ENCODE measurements at places on chromosomes 4 and X. TPM values are rescaled to one million over a fixed set of nuclear protein-coding genes. Genes with fewer than 3 reads are reported as not detected.

- H3K36me3 ChIP-seq: no peaks in the 10 kb centered on the region
- H3K4me3 ChIP-seq: no peak overlapping the region
- no peaks in the 10 kb centered on the region for H3K27me3 ChIP-seq
- DNase-seq: no peak
These were observed 329.0 kb downstream of the NAF1 start for GRCh38 chr4:162837679-162838078.

SLC7A11 gene
- total RNA-seq: 2.1 TPM

GRCh38 chr4:47390428-47391125 lies 72.9 kb downstream of the COMMD8 start:
- no peaks in the 10 kb centered on the region for H3K27me3 ChIP-seq
- no peak overlapping the region for H3K27ac ChIP-seq
- no peaks in the 10 kb centered on the region for H3K4me1 ChIP-seq
- no peak overlapping the region for H3K4me3 ChIP-seq
- no peaks in the 10 kb centered on the region for H3K36me3 ChIP-seq
- no peak for DNase-seq

SLC26A1 gene
- total RNA-seq: not detected

SPINK2 gene
- not detected for total RNA-seq

- no peak for DNase-seq
- H3K4me1 ChIP-seq: peaks cover 6% of the 10 kb centered on the region
- no peak overlapping the region for H3K27ac ChIP-seq
- no peaks in the 10 kb centered on the region for H3K36me3 ChIP-seq
These were observed 74.3 kb upstream of the IGFBP7 start for GRCh38 chr4:57184378-57185029.

SSR4 gene
- 177 TPM for total RNA-seq

GRCh38 chrX:11663875-11664210 lies 1.9 kb downstream of the ARHGAP6 start:
- peak overlapping the region; percentile 64 for H3K4me3 ChIP-seq
- H3K36me3 ChIP-seq: no peaks in the 10 kb centered on the region
- H3K27me3 ChIP-seq: no peaks in the 10 kb centered on the region
- peak; percentile 23 for DNase-seq
- H3K4me1 ChIP-seq: no peaks in the 10 kb centered on the region

DNA sequence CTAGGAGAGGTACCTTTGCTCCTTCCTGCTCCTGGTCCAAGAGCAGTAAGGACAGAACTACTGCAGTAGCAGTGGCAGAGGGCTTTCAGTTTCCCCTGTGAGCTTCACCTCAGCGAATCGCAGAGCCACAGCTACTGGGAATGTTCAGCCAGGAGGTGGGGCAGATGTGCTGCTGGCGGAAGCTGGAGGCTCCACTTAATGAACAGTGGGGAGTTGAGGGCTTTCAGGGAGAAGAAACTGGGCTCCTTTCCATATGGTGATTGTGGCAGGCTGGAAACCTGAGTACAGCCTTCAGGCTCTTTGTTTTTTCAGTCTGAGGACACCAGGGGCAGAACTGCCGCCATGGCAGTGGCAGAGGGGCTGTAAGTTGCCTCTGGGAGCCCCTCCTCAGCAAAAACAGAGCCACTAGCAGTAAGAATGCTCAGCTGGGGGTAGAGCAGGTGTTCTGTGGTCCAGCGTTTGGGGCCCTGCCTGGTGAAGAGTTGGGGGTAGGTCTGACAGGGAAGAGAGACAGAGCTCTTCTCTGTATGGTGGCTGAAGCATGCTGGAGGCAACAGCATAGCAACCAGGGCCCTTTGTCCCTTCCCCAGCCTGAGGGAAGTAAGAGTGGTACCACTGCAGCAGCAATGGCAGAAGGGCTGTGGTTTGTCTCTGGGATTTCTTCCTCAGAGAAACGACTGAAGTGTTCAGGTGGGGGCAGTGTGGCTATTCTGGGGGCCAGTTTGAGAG lies 106.0 kb upstream of the GRXCR1 start:
- no peaks in the 10 kb centered on the region for H3K4me1 ChIP-seq
- DNase-seq: no peak
- no peak overlapping the region for H3K4me3 ChIP-seq
- H3K27ac ChIP-seq: no peak overlapping the region
- no peaks in the 10 kb centered on the region for H3K27me3 ChIP-seq

GRCh38 chr4:105714071-105714521 lies 5.5 kb downstream of the GSTCD start:
- no peak overlapping the region for H3K4me3 ChIP-seq
- H3K27me3 ChIP-seq: no peaks in the 10 kb centered on the region
- H3K36me3 ChIP-seq: peaks cover 2% of the 10 kb centered on the region
- H3K27ac ChIP-seq: no peak overlapping the region
- peaks cover 10% of the 10 kb centered on the region for H3K4me1 ChIP-seq

DNA sequence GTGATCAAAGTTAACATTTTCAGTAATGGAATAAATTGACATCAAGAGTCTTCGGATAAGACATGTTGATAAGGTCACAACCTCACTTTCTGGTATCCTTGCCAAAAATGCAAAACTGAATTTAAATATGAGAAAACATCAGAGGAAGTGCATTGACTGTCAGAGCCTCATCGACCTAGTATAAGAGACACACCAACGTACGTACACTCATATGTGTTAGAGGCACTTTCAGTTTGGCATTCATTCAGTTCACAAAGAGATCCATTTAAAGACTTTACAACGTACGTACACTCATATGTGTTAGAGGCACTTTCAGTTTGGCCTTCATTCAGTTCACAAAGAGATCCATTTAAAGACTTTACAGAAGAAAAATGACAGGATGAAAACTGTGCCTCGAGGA lies 280.3 kb downstream of the INPP4B start:
- no peak overlapping the region for H3K27ac ChIP-seq
- no peaks in the 10 kb centered on the region for H3K36me3 ChIP-seq
- peaks cover 12% of the 10 kb centered on the region for H3K4me1 ChIP-seq
- DNase-seq: no peak

- H3K4me3 ChIP-seq: no peak overlapping the region
- no peak overlapping the region for H3K27ac ChIP-seq
- no peaks in the 10 kb centered on the region for H3K36me3 ChIP-seq
- no peak for DNase-seq
These were observed 92.4 kb downstream of the PHKA2 start for GRCh38 chrX:18891548-18891945.

DNA sequence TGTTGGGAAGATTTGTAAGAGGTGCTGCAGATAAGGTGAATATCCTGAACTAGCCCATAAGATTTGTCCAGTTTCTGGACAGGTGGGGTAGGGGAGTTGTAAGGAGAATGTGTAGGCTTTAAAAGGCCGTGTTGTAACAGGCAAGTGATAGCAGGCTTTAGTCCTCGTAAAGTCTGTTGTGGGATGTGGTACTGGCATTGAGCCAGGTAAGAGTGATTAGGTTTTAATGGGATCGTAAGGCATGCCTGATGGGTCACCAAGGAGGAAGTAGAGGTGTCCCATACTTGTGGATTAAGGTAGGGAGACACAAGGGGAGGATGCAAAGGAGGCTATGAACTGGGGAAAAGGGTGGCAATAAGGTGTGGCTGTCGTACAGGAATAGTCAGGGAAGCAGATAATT lies 256.9 kb upstream of the DKK2 start:
- H3K27me3 ChIP-seq: no peaks in the 10 kb centered on the region
- H3K4me1 ChIP-seq: no peaks in the 10 kb centered on the region
- H3K4me3 ChIP-seq: no peak overlapping the region
- no peaks in the 10 kb centered on the region for H3K36me3 ChIP-seq
- no peak overlapping the region for H3K27ac ChIP-seq
- DNase-seq: peak; percentile 30

FAM47E gene
- 0.28 TPM for total RNA-seq

GAGE2A gene
- not detected for total RNA-seq

CLDN2 gene
- not detected for total RNA-seq

DNA sequence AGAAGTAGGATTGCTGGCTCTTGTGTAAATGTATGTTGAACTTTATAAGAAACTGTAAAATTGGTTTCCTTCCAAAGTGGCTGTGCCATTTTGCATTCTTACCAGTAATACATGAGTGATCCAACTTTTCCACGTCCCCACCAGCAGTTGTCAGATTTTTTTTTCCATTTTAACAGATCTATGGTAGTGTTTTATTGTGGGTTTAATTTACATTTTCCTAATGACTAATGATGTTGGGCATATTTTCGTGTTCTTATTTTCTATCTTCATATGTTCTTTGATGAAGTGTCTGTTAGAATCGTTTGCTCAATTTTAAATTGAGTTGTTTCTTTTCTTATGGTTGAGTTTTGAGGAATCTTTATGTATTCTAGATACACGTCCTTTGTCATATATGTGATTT lies 56.2 kb downstream of the PHEX start:
- no peak overlapping the region for H3K27ac ChIP-seq
- no peaks in the 10 kb centered on the region for H3K27me3 ChIP-seq
- H3K4me3 ChIP-seq: no peak overlapping the region
- DNase-seq: no peak

CCDC110 gene
- not detected for total RNA-seq

DNA sequence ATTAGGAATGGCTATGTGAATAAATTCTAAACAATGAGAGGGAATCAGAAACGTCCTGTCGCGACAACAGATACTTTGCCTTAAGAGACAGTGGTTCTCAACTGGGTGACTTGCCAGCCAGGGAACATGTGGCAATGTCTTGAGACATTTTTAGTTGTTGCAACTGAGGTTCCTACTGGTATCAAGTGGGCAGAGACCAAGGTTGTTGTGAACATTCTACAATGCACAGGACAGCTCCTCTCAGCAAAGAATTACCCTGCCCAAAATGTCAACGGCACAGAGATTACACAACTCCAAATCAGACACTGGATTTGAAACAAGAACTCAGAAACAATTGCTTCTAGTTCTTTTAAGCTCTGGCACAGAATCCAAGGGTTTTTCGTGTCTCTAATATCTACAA lies 128.6 kb downstream of the ARHGAP6 start:
- H3K36me3 ChIP-seq: no peaks in the 10 kb centered on the region
- H3K4me3 ChIP-seq: no peak overlapping the region
- no peak for DNase-seq
- H3K27ac ChIP-seq: no peak overlapping the region
- H3K4me1 ChIP-seq: peaks cover 10% of the 10 kb centered on the region

CYSLTR1 gene
- 0.36 TPM for total RNA-seq

DNA sequence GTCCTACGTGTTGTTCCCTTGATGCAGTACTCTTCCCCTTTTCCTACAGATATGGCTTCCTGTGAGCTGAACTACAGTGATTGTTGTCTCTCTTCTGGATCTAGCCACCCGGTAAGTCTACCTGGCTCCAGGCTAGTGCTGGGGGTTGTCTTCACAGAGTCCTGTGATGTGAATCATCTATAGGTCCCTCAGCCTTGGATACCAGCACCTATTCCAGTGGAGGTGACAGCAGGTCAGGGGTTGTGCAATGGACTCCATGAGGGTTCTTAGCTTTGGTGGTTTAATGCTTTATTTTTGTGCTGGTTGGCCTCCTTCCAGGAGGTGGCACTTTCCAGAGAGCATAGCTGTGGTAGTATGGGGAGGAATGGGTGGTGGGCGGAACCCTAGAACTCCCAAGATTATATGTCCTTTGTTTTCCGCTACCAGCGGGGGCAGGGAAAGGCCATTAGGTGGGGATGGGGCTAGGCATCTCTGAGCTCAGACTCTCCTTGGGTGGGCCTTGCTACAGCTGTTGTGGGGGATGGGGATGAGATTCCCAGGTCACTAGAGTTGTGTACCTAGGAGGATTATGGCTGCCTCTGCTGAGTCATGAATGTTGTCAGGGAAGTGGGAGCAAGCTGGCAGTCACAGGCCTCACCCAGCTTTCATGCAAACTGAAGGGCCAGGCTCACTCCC lies 121.4 kb upstream of the ANKRD50 start:
- peak overlapping the region; percentile 41 for H3K27ac ChIP-seq
- peaks cover 14% of the 10 kb centered on the region for H3K4me1 ChIP-seq
- H3K36me3 ChIP-seq: no peaks in the 10 kb centered on the region

- H3K27me3 ChIP-seq: no peaks in the 10 kb centered on the region
- DNase-seq: no peak
- H3K27ac ChIP-seq: peak overlapping the region; percentile 66
- peaks cover 33% of the 10 kb centered on the region for H3K4me1 ChIP-seq
- H3K36me3 ChIP-seq: peaks cover 41% of the 10 kb centered on the region
These were observed 26.1 kb downstream of the ZRSR2 start for GRCh38 chrX:15816438-15816809.

DNA sequence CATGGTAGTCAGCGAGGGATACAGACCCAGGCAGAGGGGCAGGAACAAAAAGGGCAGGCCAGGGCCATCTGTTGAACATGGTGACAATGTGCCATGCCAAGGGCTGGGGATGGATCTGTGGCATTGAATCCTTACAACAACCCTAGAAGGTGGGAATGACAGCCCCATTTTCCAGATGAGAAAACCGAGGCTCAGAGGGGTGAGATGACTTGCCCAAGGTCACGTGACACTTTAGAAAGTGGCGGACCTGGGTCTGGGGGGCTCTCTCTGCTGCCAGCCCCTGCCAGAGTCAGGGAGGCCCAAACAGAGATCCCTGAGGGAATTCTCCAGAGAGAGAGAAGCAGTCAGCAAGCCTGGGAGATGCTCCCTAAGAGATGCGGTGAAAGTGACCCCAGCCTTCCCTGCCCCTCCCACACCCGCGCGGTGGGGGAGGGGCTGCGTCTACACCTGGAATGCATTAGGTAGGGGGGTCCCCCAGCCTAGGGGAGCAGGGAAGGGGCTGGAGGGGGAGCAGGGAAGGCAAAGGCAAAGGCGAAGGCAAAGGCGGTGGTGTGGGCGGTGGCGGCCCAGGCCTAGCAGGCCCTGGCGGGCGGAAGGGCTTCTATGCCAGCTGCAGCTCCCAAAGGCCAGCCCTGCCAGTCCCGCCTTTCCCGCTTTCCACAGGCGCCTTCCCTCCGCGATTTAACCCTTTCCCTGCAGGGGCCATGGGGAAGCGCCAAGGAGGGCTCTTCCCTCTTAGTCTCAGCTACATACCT lies 13.0 kb downstream of the FGD1 start:
- no peak for DNase-seq
- H3K36me3 ChIP-seq: no peaks in the 10 kb centered on the region
- H3K27ac ChIP-seq: no peak overlapping the region

CCKAR gene
- total RNA-seq: 0.61 TPM

CXCL3 gene
- 1.3 TPM for total RNA-seq

HHIP gene
- 161 TPM for total RNA-seq

GRCh38 chrX:129797251-129797906 lies 17.6 kb downstream of the SASH3 start:
- no peaks in the 10 kb centered on the region for H3K4me1 ChIP-seq
- H3K36me3 ChIP-seq: no peaks in the 10 kb centered on the region
- H3K27ac ChIP-seq: no peak overlapping the region
- DNase-seq: no peak
- H3K4me3 ChIP-seq: no peak overlapping the region

DNA sequence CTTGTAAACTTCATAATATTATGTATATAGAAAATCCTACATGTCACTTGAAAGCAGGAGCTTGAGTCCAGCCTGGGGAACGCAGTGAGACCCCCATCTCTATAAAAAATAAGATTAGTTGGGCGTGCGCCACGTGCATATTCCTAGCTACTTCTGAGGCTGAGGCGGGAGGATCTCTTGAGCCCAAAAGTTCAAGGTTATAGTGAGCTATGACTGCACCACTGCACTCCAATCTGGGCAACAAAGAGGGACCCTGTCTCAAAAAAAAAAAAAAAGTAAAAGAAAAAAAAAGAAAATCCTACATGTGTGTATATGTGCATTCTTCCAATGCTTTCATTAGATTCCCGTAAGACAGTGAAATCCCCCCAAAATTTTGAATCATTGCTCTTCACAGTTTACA lies 1.7 kb downstream of the SEC31A start:
- H3K4me3 ChIP-seq: peak overlapping the region; percentile 91
- no peaks in the 10 kb centered on the region for H3K27me3 ChIP-seq
- peaks cover 4% of the 10 kb centered on the region for H3K4me1 ChIP-seq
- H3K36me3 ChIP-seq: peaks cover 26% of the 10 kb centered on the region
- H3K27ac ChIP-seq: no peak overlapping the region
- no peak for DNase-seq

GRCh38 chrX:39096599-39096998 lies 295.3 kb downstream of the MID1IP1 start:
- H3K36me3 ChIP-seq: no peaks in the 10 kb centered on the region
- no peaks in the 10 kb centered on the region for H3K27me3 ChIP-seq
- no peak overlapping the region for H3K4me3 ChIP-seq
- H3K4me1 ChIP-seq: no peaks in the 10 kb centered on the region
- H3K27ac ChIP-seq: no peak overlapping the region
